ENCODE measurements at places on chromosomes 2 and 18.

DNA sequence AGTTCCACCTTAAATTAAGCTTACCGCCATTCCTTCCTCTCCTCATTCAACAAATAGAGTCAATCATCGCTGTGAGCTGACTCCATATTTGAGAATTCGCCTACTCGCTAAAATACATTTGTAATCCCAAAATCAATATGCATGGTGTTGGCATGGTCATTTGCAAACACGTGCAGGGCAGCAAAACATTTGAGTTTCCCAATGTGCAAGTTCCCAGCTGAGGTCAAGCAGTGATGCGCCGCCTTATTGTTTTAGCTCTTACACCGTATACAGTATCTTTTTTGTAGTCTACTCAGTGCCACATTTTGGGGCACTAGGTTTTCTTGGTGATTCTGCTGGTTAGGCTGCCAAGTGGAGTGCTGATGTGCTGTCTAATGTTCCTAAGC, 73.3 kb upstream of the MGAT4A start:
- no peak for DNase-seq

DNA sequence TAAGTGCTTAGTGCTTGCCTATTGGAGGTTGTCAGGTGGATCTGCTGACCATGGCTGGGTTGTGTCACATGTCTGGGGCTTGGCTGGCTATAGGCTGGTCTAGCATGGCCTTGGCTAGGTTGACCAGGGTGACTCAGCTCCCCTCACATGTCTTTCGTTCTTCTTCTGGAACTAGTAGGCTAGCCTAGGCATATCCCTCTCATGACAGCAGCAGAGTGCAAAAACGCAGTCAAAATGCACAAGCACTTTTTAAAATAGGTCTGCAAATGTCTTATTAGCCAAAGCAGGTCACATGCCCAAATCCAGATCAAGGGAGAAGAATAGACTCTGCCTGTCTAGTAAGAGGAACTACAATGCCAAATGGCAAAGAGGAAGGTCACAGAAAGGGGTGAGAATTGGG, 179.7 kb upstream of the ACVR2A start:
- no peak for DNase-seq

GRCh38 chr2:82697231-82697630, 1761.8 kb downstream of the SUCLG1 start:
- no peak for DNase-seq

DNA sequence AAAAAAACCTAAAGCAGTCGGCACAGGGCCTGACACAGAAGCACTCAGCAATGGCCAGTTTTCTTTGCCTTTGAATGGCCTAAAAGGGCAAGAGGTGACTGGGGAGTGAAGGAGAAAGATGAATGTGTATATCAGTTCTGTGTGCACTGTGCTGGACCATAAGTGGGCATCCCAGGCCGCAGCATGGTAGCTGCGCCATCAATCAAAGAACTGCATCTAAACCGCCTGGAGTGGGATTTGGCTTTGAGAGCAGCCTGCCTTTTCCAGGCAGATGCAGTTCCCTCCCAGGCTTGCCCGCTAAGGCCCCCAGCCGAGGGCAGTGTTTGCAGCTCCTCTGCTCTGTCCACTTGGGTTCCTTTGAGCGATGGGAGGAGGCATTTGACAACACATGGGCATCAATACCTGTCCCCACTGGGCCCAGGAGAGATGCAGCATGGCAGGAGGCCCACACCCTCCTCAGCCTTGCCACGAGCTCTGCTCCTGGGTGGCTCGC, 144.1 kb downstream of the FAM210A start:
- DNase-seq, result no peak

DNA sequence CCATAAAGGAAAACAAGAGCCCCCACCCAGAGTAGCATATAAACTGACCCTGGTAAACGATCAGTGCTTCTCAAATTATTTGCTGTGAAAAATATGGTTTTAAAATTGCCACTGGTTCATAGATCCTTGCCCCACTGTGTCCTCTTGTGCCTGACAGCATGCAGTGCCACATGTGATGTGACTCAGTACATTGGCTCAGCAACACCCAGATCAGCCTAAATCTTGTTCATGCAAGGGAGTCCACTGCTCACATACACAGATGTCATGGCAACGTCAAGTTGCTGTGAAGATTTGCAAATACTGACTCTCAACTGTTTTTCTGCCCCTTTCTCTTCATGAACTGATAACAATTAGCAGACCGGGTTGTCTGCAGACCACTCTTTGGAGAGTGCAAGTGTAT, 91.0 kb downstream of the TMEM182 start:
- no peak for DNase-seq

- DNase-seq, result no peak
These were observed 30.1 kb upstream of the GALNT14 start for GRCh38 chr2:31168291-31168690.

DNA sequence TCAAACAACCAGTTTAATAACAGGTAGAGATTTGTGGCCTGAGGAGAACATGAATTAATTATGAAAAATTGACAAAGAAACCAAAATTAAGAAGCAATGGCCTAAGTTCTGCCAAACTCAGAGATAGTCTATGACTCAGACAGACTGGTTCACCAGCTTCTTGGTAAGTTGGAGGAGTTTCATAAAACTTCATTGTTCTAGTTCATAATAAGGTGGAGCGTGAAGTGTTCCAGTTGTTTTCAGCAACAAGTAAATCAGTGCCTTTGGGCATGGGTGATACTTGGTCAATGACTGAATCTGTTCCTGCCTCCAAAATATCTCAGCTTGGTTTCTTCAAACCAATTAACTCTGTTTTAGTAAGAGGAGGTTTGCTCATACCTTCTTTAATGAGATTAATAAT, 40.0 kb downstream of the SLC40A1 start:
- DNase-seq, result no peak

DNA sequence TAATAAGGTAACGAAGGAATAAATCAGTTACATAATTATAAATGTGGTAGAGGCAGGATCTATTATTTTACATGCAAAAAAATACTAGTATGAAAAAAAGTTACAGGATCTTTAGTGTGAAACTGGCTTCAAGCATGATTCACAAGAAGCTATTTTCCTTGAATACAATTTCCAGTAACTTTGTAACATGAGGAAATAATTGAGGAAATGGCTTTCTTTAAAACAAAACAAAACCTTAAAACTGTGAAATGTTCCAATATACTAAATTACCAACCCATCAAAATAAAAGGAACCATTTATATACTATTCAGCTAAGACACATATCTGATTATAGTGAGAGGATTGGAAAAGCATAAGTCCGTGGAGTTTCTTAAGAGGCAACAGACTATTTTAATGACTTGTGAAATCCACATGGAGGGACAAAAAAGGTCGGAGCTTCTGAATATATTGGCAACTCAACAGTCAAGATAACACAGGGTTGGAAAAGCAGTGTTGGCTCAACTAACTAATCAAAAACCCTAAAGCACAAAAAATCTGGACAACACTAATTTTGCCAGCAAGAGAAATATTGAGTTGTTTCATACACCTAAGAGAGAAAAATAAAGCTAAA, 10.6 kb downstream of the IRS1 start:
- no peak for DNase-seq

Data from stimulated activated CD8-positive, alpha-beta memory T cell treated with anti-CD3 and anti-CD28 coated beads, Interleukin-7, amount 100 ng/mL, for 48 hours (primary cell).